ENCODE measurements at places on chromosomes 2 and 18.

GRCh38 chr2:166188084-166188483 lies 60.3 kb upstream of the SCN1A start:
- no peak for DNase-seq

DNA sequence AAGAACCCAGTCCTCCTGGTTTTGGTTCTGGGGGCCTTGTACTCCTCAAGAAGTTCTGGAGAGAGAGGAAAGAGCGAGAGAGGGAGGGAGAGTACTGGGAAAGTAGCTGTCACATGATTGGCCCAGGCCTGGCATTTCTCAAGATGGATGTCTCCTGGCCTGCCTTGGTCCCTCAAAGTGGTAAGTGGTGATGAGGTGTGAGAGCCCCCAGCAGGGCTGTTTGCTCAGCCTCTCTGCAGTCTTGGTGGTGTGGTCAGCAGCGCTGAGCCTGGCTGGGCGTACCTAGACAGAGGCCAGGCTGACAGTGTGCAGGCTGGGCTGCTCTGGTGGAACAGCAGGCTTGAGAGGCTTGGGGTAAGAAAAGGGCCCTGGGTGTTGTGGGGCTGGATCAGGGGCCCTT lies 2.5 kb downstream of the SPEG start:
- no peak for DNase-seq

GRCh38 chr18:44246001-44246400 lies 434.7 kb upstream of the SETBP1 start:
- no peak for DNase-seq

- no peak for DNase-seq
These were observed 103.8 kb upstream of the ST3GAL5 start for GRCh38 chr2:85992611-85993010.

DNA sequence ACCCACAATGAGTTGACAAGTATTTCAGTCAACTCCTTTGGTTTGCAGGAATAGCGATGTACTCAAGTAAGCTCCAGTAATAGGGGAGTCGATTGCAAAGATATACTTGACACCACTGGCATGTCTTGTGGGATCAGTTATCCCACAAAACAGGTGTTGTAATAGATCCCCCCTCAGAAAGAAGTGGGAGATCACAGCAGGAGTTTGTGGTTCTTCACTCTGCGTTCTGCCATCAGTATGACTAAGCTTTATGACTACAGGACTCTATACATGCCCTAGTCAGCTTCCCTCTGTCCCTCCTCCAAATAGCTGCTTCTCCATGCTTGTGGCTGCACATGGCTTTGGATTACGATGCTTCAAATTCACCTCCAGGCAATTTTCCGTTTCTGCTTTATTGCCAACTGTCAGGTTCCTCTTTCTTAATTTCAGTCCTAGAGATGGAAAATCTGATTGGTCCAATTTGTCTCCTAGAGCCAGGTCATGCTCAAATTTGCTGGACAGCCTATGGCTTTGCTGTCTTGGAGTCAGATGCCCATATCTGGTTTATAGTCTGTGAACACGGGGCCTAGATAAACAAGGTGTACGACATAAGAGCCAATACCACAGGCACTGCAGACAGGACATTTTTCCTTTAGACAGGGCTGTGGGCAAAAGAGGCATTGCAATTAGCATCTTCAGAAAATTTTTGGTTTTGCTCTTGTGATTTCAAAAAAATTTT lies 221.7 kb downstream of the PAX3 start:
- no peak for DNase-seq

DNA sequence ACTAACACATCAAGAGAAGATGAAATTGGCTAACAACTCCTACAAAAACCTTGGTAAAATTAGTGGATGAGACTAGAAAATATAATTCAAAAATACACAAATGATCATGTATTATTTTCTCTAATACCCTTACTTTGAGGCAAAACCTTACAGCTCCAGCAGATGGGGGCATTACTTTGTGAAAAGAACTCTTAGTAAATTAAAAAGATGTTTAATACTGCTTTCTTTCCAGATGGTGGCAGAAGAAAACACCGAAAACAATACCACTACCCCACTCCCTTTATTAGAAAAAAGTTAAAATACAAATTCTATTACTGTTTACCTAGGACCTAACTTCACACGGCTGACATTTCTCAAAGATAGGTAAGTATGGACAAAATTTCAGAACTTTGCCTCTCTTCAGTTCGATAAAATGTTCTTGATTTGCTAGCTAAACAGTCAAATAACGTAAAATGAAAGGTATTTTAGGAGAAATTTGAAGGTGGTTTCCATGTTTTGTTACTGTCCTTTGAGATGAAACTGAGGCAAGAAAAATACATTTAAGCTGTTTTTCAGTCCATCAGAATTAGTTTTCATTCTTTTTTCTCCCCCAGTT lies 30.6 kb downstream of the ORC4 start:
- peak; percentile 57 for DNase-seq

DNA sequence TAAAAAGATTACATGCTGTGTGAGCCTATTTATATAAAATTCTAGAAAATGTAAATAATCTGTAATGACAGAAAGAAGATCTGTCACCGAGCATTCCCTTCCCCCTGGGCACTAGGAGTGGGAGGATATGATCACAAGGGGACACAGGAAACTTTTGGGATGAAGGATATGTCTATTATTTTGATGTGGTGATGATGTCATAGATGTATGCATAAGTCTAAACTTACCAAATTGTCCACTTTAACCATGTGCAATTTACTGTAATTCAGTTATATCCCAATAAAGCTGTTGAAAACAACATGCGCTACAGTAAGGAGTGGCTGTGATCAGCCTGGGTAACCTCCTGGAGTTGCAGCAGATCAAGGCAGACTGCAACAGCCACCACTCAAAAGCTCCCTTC lies 148.9 kb downstream of the ZBTB7C start:
- DNase-seq, result no peak

DNA sequence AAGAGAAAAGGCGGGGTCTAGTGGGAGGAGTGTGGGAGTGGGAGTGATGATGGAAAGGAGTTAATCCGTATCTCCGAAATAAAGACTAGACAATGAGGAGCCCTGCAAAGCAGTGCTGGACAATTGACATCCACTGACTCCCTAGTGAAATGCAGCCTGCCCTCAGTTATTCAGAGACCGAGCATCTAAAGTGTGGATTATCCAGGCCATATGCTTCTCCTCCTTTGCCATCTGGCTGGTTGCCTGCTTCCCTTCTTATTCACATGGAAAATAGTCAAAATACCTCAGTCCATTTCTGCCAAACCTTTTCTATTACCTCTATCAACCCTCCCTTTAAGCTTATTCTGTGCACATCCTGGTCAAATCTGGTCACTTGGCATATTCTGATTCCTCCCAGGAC lies 288.8 kb upstream of the SIX3 start:
- no peak for DNase-seq

GRCh38 chr18:58493516-58494253 lies 135.2 kb downstream of the ALPK2 start:
- DNase-seq, result peak; percentile 85

DNA sequence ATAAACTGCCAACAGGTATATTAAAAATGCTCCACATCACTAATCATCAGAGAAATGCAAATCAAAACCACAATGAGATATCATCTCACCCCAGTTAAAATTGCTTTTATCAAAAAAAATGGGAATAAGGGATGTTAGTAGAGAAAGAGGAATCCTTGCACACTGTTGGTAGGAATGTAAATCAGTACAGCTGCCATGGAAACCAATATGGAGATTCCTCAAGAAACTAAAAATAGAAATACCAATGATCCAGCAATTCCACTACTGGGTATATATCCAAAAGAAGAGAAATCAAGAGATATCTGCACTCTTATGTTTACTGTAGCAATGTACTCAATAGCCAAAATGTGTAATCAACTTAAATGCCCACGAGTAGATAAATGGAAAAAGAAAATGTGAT lies 40.6 kb downstream of the ZRANB3 start:
- DNase-seq, result no peak

GRCh38 chr2:232329716-232330067 lies 48.9 kb upstream of the ALPP start:
- no peak for DNase-seq

- DNase-seq, result no peak
These were observed at the start of gene VAMP8 for GRCh38 chr2:85577386-85578242. TSS of gene VAMP8 (plus strand) at chr2:85577586. CDS start at chr2:85577647, 61 bp downstream.

DNA sequence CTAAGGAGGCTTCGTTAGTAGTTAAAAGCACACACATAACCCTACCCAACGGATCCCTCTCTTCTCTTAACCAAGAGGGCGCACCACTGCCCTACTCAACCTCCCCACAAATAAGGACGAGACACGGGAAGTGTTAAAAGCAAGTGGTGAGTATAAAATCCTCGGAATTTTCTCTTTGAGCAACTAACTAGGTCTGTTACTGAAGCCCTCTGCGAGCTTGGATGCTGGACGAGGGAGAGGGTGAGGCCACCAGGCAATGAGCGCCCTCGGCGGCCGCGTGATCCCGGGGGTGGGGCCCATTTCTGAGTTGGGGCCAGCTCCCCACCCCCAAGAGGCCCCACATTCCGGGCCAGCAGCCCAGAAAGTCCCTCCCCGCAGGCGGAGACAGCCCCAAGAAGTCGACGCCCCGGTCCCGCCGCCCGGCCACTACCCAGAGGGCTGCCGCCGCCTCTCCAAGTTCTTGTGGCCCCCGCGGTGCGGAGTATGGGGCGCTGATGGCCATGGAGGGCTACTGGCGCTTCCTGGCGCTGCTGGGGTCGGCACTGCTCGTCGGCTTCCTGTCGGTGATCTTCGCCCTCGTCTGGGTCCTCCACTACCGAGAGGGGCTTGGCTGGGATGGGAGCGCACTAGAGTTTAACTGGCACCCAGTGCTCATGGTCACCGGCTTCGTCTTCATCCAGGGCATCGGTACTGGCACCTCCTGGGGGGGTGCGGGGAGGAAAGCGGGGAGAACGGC lies at the start of gene CYBRD1:
TSS of gene CYBRD1 (plus strand) at position 423 of the 736 bp plus-strand sequence. CDS start at position 495, 72 bp downstream.
- DNase-seq, result no peak

GRCh38 chr2:14923820-14924580 lies 291.5 kb downstream of the LRATD1 start:
- no peak for DNase-seq

GRCh38 chr18:48698707-48699106 lies 159.9 kb downstream of the CTIF start:
- DNase-seq, result no peak

DNA sequence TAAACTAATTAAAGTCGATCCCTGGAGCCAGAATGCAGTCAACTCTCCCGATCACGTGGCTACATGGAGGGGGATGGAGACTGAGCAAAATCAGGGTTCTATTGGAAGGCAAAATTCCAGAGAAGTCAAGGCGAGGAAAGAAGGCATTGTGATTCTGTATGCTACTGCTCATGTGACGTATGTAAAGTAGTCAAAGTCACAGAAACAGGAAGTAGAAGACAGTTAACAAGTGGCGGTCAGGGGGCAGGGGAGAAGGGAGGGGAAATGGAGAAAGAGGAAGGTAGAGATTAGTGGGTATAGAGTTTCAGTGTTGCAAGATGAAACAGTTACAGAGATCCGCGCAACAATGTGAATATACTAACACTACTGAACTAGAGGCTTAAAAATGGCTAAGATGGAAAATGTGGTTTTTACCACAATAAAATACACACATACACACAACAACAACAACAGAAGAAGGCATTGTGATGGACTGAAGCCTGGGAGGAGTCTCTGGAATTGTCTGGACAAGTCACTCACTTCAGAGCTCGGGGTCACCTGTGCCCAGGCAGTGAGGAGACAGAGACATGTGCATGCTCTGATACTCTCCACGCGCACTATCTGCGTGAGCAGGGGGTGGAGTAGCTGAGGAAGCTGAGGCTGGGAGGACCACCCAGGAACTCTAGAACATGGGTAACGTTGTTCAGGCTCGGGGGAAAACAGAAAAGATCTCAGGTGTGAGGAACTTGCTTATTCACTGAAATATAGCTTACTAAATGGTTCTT lies 89.9 kb upstream of the CDCA7 start:
- DNase-seq, result no peak

GRCh38 chr18:55517055-55517454 lies 70.9 kb downstream of the TCF4 start:
- DNase-seq, result no peak

GRCh38 chr2:236161082-236161462 lies 7.1 kb downstream of the GBX2 start:
- no peak for DNase-seq

GRCh38 chr2:164551519-164551918 lies 69.8 kb downstream of the GRB14 start:
- no peak for DNase-seq

GRCh38 chr2:106867196-106867953 lies 18.6 kb downstream of the ST6GAL2 start:
- no peak for DNase-seq

GRCh38 chr2:226847511-226847910 lies 11.7 kb downstream of the RHBDD1 start:
- DNase-seq, result no peak

DNA sequence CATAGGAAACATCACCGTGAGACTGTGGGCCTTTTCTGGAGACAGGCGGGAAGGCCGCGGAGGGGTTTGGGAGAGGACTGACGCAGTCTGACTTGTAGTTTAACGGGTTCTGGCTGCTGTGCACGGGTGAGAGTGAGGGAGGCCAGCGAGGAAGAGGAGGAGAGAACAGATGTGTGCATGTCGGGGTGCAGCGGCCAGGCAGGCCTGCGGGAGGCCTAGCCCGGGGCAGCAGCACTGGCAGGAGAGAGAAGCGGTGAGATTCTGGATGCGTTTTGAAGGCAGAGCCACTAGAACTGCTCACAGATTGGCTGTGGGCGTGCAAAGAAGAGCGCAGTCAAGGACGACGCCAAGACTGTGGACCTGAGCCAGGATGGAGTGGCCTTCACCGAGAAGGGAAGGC lies 53.9 kb downstream of the PTGR3 start:
- no peak for DNase-seq

- DNase-seq, result no peak
These were observed 63.4 kb downstream of the BMP10 start for GRCh38 chr2:68807821-68808266.

DNA sequence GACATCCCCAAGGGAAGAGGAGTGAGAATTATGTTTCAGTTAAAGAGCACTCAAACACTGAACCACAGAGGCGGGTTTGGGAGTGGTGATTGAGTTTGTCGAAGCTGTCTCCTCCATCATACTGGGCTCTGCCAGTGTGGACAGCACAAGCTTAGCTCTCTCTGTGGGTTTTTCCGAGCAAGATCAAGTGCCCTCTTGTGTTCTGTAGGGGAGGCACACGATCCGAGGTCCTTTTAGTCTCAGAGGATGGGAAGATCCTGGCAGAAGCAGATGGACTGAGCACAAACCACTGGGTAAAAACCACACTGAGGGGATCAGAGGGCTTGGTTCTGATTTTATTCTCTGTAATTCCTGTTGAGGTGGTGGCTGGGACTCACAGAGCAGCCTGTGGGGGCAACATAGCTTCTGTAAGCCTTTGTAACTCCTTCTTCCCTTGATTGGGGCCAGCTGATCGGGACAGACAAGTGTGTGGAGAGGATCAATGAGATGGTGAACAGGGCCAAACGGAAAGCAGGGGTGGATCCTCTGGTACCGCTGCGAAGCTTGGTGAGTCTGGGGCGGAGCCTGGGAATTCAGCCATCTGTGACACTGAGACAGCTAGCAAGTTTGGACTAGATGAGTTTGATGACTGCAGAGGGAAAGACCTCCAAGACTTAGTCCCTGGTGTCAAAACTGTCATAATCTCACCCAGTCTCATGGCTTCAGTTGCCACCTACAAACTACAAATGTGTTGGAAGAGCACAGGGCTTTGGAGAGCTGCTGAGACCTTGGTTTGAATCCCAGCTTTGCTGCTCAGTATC lies 2.0 kb downstream of the NAGK start:
- no peak for DNase-seq

- no peak for DNase-seq
These were observed 108.0 kb upstream of the UNC80 start for GRCh38 chr2:209663656-209664055.
